ENCODE measurements at places on chromosomes 12 and 14. TPM values are rescaled to one million over a fixed set of nuclear protein-coding genes. Genes with fewer than 3 reads are reported as not detected.

GRCh38 chr14:32226056-32226455, 23.0 kb upstream of the RNU6-8 start:
- no peaks in the 10 kb centered on the region for H3K27me3 ChIP-seq
- H3K36me3 ChIP-seq = no peaks in the 10 kb centered on the region
- H3K27ac ChIP-seq = peak overlapping the region; percentile 90
- H3K4me3 ChIP-seq = no peak overlapping the region
- DNase-seq = peak; percentile 59
- H3K4me1 ChIP-seq = peaks cover 10% of the 10 kb centered on the region

DNA sequence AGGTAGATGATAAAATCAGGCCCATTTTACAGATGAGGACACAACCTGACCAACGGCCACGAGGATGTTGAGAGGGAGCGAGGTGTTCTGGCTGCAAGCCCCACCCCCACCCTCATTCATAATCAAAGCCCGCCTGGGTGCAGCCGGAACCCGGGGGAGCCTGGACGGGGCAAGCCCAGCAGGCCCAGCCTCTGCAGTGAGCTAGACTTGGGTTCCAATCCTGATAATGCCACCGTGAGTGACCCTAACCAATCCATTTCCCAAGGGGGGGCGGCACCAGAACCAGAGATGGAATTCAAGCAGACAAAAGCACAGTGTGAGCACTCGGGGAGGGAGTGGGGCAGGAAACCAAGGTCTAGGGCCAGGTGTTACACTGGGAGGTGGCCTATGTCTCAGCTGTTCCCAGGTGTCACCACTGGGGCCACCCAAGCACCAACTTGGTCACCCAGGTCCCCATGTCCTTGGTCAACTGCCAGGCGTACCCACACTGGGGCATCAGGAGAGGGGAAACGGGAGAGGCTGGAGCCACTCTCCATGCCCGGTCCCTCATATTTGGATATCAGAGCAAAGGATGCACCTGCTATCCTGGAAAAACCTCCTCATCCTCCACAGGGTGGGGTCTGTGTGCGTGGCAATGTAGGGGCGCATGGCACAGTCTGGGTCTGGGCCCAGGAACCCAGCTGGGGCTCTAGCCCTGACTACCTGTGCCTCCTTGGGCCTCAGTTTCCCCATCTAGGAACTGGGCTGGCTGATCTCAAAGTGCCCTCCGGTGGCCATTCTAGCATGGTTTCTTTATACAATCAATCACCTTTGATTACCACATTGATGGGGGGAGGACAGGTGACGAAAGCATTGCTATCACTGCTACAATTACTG, 58.4 kb downstream of the FAM222A start:
- no peak overlapping the region for H3K27ac ChIP-seq
- DNase-seq = no peak
- no peak overlapping the region for H3K4me3 ChIP-seq
- no peaks in the 10 kb centered on the region for H3K4me1 ChIP-seq

- H3K36me3 ChIP-seq = peaks cover 8% of the 10 kb centered on the region
- peaks cover 52% of the 10 kb centered on the region for H3K4me1 ChIP-seq
- H3K4me3 ChIP-seq = no peak overlapping the region
- H3K27ac ChIP-seq = peak overlapping the region; percentile 94
These were observed 14.0 kb downstream of the KCTD10 start for GRCh38 chr12:109462868-109463692.

- no peak for DNase-seq
- H3K27ac ChIP-seq = no peak overlapping the region
- H3K27me3 ChIP-seq = no peaks in the 10 kb centered on the region
- no peak overlapping the region for H3K4me3 ChIP-seq
- no peaks in the 10 kb centered on the region for H3K36me3 ChIP-seq
These were observed 66.3 kb upstream of the CEP83 start for GRCh38 chr12:94525951-94526350.

DNA sequence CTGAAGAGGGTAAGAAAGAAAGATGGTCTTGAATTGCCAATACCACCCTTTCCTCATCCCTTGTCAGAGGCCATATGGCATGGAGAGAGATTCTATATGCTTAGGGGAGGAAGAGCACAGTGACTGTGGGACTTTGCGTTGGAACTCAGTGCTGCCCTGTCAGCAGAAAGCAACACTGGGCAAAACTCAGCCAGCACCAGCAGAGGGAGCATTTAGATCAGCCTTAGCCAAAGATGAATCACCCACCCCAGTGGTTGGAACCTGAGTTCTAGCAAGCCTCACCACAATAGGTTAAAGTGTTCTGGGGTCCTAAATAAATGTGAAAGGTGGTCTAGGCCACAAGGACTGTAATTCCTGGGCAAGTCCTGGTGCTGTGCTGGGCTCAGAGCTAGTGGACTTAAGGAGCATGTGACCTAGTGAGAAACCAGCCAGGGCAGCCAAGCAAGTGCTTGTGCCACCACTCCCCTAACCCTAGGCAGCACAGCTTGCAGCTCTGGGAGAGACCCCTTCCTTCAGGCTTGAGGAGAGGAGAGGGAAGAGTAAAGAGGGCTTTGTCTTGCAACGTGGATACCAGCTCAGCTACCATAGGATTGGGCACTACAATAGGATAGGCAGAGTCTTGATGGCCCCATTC, 11.4 kb upstream of the BCAT1 start:
- H3K4me3 ChIP-seq = no peak overlapping the region
- no peak overlapping the region for H3K27ac ChIP-seq

DNA sequence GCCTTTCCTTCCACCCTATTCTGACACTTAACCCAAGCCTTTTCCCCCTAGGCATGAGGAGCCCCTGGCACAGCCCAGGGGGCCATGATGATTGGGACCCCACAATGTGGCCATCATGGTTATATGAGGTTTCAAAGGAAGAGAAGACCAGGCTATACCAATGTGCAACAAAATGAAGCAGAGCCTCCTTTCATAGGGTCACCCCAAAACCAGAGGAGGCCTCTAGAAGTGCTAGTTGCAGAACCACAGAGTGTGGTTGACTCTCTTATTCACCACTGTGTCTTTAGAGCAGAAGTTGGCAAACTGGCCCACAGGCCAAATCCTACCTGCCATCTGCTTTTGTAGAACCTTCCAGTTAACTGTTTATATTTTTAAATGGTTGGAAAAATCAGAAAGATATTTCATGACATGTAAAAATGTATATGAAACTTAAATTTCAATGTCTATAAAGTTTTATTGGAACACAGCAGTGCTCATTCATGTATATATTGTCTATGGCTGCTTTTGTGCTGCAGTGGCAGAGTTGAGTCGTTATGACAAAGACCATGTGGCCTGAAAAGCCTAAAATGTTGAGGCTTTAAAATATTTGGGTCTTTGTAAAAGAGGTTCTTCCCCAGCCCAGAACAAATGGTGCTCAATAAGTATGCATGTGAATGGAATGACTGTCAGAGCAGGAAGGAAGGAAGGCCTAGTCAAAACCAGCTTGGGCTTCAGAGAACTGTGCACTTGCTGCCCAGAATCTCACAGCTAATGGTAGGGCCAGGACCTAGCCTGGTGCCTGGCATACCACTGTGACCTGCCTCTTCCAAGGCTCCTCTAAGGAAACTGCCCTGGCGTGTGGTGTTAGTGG, 49.2 kb downstream of the SUSD6 start:
- H3K27me3 ChIP-seq = no peaks in the 10 kb centered on the region
- peaks cover 15% of the 10 kb centered on the region for H3K4me1 ChIP-seq
- DNase-seq = no peak
- peaks cover 9% of the 10 kb centered on the region for H3K36me3 ChIP-seq
- H3K4me3 ChIP-seq = no peak overlapping the region

DNA sequence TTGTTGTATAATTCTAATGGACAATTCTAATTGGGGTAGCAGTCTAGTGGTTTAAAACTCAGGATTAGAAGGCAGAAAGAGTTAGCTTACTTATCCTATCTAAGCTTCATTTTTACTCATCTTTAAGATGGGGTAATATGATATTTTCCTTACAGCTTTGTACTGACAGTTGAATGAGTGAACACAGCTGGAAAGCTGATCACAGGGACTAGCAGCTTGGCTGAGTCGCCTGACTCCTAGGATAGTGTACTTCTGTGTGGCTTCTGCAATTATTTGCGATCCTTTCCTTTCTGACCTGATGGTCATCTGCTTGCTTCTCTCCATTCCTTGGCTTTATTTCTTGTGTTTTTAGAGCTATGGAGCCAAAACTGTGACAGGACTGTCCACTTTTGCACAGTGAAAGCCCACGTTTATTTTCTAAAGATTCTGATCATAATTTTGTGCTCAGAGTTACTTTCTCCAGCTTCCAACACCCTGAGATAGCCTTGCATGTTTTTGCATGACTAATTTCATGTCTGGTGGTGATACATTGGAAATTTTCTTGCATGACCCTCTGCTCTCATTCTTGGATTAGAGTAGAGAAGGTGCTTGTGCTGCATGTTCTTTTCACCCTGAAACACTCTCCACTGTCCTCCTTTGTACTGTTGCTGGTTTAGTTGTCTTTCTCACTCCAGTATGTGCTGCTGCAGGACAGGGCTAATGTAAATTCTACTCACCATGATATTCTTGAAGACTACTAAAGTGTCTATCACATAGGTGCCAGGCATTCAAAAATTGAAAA, 377.0 kb upstream of the ATP2B1 start:
- H3K27ac ChIP-seq = no peak overlapping the region
- DNase-seq = peak; percentile 41
- no peaks in the 10 kb centered on the region for H3K4me1 ChIP-seq
- H3K36me3 ChIP-seq = no peaks in the 10 kb centered on the region
- H3K4me3 ChIP-seq = no peak overlapping the region

- no peak for DNase-seq
- no peaks in the 10 kb centered on the region for H3K36me3 ChIP-seq
- H3K4me1 ChIP-seq = no peaks in the 10 kb centered on the region
- H3K27me3 ChIP-seq = no peaks in the 10 kb centered on the region
- H3K4me3 ChIP-seq = no peak overlapping the region
- no peak overlapping the region for H3K27ac ChIP-seq
These were observed 38.8 kb downstream of the DIO2 start for GRCh38 chr14:80172375-80173051.

DNA sequence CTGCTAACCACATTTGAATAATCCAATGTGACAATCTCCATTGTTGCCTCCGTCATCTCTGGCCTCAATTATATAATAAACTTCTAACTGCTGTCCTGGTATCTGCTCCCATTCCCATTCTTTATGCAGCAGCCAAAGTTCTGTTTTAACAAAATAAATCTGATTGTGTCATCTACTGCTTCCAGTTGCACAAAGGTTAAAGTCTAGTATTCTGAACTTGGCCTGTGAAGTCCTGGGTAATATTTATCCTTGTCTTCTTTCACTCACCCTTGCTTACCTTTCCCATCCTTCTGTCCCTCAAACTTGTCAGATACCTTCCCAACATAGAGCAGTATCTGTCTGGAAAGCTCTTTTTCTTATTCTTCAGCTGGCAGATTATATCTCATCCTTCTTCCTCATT, 19.3 kb upstream of the STRAP start:
- no peak overlapping the region for H3K4me3 ChIP-seq
- H3K36me3 ChIP-seq = no peaks in the 10 kb centered on the region
- peaks cover 2% of the 10 kb centered on the region for H3K27me3 ChIP-seq
- H3K27ac ChIP-seq = no peak overlapping the region
- no peaks in the 10 kb centered on the region for H3K4me1 ChIP-seq

GRCh38 chr14:103880348-103881267, 33.2 kb upstream of the PPP1R13B start:
- no peak overlapping the region for H3K4me3 ChIP-seq
- H3K27me3 ChIP-seq = no peaks in the 10 kb centered on the region
- peak overlapping the region; percentile 55 for H3K27ac ChIP-seq
- DNase-seq = peak; percentile 93
- H3K36me3 ChIP-seq = no peaks in the 10 kb centered on the region
- peaks cover 45% of the 10 kb centered on the region for H3K4me1 ChIP-seq

DNA sequence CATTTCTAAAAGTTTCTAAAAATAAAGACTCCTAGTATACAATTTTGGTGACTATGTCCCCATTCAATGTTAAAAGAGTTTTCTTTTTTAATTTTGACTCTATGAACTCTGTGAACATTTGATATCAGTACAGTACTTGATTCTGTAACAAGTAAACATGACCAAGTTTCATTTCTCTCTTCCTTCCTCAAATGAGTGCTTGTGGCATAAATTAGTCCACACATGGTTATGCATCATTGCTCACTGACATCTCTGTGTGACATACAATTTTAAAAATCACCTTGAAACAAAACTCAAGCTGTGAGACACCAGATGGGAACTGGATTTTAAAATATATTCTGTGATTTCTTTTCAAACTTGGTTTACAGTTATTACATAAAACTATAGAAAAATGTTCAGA, 253.9 kb upstream of the MDGA2 start:
- H3K4me1 ChIP-seq = no peaks in the 10 kb centered on the region
- H3K27me3 ChIP-seq = no peaks in the 10 kb centered on the region
- H3K36me3 ChIP-seq = no peaks in the 10 kb centered on the region
- no peak for DNase-seq
- H3K27ac ChIP-seq = no peak overlapping the region

GRCh38 chr12:49054524-49054923, 6.1 kb downstream of the KMT2D start:
- H3K4me3 ChIP-seq = no peak overlapping the region
- no peak for DNase-seq
- H3K4me1 ChIP-seq = peaks cover 43% of the 10 kb centered on the region

GRCh38 chr14:61544448-61545330, 150.6 kb upstream of the HIF1A start:
- H3K27ac ChIP-seq = no peak overlapping the region
- no peak for DNase-seq
- H3K36me3 ChIP-seq = no peaks in the 10 kb centered on the region
- no peaks in the 10 kb centered on the region for H3K27me3 ChIP-seq

DNA sequence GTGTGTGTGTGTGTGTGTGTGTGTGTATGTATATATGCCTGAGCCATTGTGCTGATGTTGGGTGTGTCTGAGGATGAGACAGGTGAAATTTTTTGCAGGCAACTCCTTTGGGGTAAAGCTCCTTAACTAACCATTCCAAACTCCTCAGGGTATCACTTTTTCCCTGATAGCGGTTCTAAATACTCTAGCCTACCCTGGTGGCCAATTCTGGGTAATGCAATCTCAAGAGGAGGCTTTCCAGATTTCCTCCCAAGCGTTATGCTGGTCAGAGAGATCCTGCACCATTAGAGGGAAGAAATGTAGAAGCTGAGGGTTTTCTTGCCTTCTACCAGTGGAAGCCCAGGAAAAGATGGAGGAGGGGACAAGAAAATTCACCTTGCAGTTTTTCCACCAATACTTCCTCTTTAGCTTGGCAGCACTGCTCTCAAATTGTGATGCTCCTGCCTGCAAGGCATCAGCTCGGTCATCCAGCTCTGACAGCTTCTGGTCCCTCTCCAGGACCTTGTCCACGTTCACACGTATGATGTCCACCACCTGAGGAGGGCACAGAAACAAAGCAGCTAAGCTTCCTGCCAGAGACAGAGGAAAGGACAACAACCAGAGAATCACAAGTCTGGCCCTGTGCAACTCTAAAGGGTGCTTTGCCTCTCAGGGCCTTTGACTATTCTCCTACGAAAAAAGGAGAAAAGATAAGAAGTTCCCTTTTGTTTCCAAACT, 4.9 kb downstream of the VAMP1 start:
- H3K27ac ChIP-seq = no peak overlapping the region
- peaks cover 5% of the 10 kb centered on the region for H3K4me1 ChIP-seq
- H3K4me3 ChIP-seq = no peak overlapping the region
- DNase-seq = peak; percentile 64
- no peaks in the 10 kb centered on the region for H3K27me3 ChIP-seq

GRCh38 chr14:104800771-104801519, at the start of gene ZBTB42:
ZBTB42 (plus strand) TSS chr14:104801101; CDS start chr14:104801198, 97 bp downstream.
- H3K27ac ChIP-seq = peak within 1 kb of the TSS; percentile 96
- H3K4me3 ChIP-seq = peak within 1 kb of the TSS; percentile 51
- H3K4me1 ChIP-seq = peaks cover 40% of the 10 kb centered on the region

Gene INSM2
- total RNA-seq = 0.17 TPM

Gene WASHC4
- total RNA-seq = 150 TPM

Gene TM7SF3
- total RNA-seq = 54.9 TPM

Gene AKAP3
- total RNA-seq = 1.1 TPM
